ENCODE measurements at places on chromosomes 2 and 18. TPM values are rescaled to one million over a fixed set of nuclear protein-coding genes. Genes with fewer than 3 reads are reported as not detected.
A peak's percentile ranks its signal among the peaks of the same experiment; 100 is the strongest.

DNA sequence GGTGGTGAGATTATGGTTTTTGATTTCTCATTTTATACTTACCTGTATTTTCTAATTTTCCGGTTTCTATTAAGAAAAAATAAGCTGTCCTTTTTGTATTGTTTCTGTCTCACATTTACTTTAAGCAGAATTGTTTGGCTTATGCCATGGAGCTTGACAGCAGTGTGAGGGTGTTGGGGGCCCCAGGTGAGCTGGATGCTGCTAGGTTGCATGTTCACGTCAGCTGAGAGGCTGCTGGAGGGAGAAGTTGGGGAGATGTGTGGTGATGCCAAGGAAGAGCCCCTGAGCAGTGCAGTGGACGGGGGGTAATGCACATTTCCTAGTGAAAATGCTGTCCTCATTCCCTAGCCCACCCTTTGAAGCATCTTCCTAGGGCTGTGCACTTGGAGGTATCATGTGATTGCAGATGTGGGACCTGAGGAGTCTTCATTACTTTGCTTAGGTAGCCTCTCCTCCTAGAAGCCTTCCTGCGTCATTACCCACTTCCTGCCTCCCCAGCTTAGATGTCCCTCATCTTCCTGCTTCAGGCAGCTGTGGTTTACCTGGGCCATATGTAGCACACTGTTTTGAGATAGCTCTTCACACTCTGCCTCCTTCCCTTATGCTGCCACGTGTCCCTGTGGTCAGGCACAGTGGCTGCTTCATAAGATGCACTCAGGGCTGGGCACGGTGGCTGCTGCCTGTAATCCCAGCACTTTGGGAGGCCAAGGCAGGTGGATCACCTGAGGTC lies 16.2 kb downstream of the ATG16L1 start:
- DNase-seq, result no peak

- no peak for DNase-seq
Observed at GRCh38 chr2:135870571-135870970, 5.7 kb downstream of the MCM6 start.

DNA sequence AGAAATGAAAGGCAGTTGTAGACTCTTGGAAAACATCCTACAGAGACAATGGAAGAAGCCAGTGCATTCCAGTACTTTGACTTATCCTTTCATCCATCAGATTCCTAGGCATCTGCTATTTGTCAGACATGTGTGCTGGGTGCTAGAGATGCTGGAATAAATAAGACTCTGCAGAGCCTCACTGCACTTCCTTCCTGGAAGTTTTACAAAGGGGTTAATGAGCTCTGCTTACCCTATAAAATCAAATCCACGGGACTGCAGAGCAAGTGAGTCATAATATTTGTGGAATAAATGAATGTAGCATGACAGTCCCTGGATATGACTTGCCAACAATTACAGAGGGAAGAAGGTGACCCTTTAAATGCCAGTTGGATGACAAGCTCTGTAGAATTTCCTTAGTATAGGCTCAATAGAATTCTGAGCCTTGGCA lies 52.7 kb upstream of the NPAS2 start:
- no peak for DNase-seq

GRCh38 chr2:221312634-221313033 lies 259.5 kb downstream of the EPHA4 start:
- DNase-seq, result no peak

DNA sequence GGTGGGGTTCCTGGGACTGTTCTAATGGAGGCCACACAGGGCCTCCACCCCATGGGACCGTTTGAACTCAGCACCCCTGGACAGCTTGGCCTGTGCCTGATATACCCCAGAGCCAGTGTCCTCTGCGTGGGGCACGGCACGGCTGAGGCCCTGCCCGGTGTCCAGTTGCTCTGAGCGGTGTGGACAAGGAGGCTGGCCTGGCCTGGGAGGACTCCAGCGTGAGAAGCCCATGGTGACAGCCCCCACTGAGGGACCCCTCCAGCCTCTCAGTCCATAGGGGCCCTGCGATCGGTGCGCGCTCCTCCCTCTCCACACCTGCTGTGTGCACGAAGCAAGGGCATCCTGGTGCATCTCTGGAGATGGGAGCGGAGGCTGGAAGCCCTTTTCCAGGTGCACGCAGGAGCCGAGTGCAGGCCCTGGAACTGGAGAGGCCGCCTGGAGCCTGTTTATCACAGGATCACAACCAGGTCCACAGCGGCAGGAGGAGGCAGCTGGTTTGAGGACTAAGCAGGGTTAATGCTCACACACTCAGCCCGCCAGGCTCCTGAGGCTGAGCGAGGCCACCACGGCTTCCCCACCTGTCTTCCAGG lies 120.2 kb downstream of the PTGR3 start:
- no peak for DNase-seq

- DNase-seq, result no peak
Observed at GRCh38 chr2:8796878-8797550, 40.4 kb downstream of the KIDINS220 start.

- no peak for DNase-seq
Observed at GRCh38 chr2:210250622-210251021, 25.4 kb upstream of the ACADL start.

DNA sequence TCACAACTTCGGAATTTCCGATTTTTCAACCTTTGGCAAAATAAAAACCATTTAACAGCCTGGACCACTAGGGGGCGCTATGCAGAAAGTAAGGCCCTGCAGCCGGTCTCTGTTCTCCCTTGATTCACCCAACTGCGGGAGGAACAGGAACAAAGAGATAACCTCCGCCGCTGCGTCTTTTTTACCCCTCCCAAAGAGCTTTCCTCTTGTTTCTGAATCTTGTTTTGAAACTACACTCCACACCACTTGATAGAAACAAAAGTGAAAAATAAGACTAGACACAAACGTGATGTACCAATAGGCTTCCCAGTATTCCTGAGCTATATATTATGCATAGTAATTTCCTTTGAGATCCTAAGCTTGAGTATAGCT lies 231.2 kb downstream of the MYO3B start:
- peak; percentile 59 for DNase-seq

GRCh38 chr18:64253222-64253621 lies 104.3 kb upstream of the LINC00305 start:
- no peak for DNase-seq

DNA sequence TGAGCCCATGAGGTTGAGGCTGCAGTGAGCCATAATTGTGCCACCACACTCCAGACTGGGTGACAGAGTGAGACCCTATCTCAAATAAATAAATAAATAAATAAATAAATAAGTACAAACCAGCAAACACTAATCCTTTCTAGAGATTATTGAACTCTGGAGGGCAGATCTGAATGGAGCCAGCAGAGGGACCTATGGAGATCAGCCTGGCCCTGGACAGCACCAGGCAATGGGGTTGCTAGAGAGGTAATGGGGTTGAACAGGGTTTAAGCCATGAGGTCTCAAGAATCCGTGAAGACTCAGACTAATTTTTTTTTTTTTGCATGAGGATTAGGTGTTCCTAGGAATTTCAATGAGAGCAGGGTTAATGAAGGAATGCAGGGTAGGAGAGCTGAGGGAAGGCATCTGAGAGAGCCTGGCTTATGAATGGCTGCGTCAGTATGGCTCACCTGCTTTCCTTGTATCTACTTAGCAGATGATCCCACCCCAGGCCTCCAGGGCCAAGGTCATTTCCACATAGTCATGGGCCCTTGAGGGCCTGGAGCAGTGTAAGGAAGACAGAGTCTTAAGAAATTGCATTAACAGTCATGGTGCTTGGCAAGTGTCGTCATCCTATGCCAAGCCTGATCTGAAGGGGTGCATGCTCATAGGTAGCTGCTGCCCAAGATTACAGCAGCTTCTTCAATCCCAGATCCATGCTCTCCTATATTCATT lies 34.6 kb upstream of the IL37 start:
- no peak for DNase-seq

GRCh38 chr2:195871326-195871725 lies 197.3 kb downstream of the DNAH7 start:
- DNase-seq, result no peak

- DNase-seq, result no peak
Observed at GRCh38 chr2:109206569-109207146, 77.7 kb downstream of the SH3RF3 start.

- no peak for DNase-seq
Observed at GRCh38 chr2:28643911-28644334, 107.7 kb upstream of the PPP1CB start.

GRCh38 chr18:70421471-70422390 lies 132.9 kb downstream of the SOCS6 start:
- no peak for DNase-seq

- no peak for DNase-seq
Observed at GRCh38 chr2:19480673-19481072, 122.2 kb upstream of the OSR1 start.

Gene ATP9B
- 45.3 TPM for total RNA-seq

Gene SLC40A1
- 14.6 TPM for total RNA-seq

Gene CCDC102B
- total RNA-seq, result 3.1 TPM

Gene ABHD1
- total RNA-seq, result 0.34 TPM

Gene SCYGR4
- not detected for total RNA-seq

Gene UGT1A5
- total RNA-seq, result not detected

Gene FMNL2
- 108 TPM for total RNA-seq

Gene ARHGAP28
- 117 TPM for total RNA-seq

Gene SH3BP4
- 49.0 TPM for total RNA-seq

Gene RTKN
- 129 TPM for total RNA-seq

Gene PRKAG3
- total RNA-seq, result not detected

Gene HAAO
- total RNA-seq, result 14.5 TPM

Measured in progenitor cell of endocrine pancreas (in vitro differentiated cells).